SK-N-SH (cell line): ENCODE measurements at places on chromosomes 4 and X. TPM values are rescaled to one million over a fixed set of nuclear protein-coding genes. Genes with fewer than 3 reads are reported as not detected.

DNA sequence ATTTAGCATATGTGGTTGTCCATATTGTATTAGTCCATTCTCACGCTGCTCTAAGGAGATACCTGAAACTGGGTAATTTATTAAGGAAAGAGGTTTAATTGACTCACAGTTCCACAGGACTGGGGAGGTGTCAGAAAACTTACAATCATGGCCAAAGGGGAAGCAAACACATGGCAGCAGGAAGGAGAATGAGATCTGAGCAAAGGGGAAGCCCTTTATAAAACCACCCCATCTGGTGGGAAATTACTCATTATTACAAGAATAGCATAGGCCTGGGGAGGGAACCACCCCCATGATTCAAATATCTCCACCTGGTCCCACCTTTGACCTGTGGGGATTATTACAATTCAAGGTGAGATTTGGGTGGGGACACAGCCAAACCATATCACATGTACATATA is 122.6 kb upstream of the ANK2 start:
- no peak for DNase-seq

The HSFX1 gene
- 0.05 and 0.12 TPM in 2 replicates for polyA plus RNA-seq

DNA sequence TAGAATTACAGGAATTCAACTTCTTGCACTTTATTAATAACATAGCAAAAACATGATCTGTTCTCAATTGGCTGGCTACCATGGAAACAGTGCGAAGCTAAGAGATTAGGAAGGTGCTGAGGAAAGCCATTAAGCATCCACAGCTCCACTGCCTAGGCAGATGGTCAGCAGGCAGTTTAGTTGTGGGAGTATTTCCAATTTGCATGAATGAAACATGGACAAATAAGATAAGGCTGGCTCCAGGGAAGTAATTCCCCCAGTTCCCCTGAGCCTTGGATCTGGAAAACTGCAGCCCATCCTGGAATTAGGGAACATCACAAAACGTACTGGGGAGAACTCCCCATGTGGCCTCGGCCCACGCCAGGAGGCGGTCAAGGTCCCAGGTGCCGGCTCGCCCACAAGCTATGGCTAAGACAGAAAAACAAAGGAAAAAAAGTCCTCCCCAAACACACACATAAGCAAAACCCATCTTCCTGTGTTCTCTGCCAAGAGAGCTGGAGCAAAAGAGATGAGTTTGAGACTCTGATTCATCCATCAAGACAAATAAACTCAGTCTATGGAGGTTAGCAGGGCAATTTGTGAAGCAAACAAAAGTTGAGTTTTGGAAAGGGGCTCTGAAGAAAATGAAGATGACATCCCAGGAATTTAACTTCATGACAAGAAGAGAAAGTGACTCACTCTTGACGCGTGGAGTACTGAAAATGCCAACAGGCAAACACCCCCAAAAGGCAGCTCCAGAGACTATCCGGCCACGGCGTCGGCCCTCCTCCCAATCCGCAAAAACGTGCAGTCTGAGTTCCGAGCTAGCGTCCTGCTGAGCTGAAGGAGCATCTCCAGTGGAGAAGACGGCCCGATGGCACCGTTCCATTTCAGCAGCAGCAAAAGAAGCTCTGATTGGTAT is 45.1 kb downstream of the IGFBP7 start:
- peak; percentile 50 for DNase-seq

DNA sequence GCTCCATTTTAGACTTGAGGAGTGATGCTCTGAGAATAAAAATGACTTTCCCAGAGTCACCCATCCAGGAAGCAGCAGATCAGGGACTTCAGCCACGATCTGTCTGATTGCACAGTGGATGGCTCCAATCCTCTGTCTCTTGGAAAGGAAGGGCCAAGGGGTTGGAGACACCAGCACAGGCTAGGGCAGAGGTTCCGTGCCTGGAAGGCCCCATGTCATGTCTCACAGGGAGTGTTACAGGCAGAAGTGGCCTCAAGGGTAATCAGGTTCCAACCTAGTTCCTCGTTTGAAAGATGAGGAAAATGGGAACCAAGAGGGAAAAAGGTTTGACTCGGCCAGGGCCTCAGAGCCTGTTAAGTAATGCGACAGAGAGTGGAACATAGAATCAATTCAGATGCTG is 160.0 kb downstream of the EFNB1 start:
- DNase-seq: no peak

DNA sequence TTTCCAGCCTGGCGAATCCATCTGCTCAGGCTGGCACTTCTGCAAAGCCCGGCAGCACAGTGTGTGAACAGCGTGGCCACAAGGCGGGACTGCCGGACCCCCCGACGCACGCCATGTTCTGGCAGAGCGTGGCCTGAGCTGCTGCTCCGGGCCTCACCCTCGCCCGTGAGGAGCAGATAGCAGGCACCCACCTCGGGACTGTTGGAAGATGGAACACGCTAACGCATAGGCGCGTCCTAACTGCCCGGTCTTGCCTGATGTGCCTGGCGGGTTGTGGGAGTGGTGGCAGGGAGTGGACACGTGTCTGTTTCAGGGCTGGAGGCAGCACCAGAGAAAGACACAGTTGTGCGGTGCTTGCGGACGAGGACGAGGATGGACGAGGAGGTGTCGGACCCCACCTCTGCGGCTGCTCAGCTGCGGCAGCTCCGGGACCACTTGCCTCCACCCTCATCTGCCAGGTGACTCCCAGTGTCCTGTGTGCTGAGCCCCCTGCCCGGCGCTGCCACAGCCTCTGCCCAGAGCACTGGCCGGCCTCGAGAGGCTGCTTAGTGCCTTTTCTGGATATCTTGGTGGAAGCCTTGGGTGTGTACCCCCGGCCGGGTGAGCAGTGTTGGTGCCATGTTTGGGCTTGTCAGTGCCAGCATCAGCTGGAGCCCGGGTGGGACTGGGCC is 28.2 kb downstream of the UVSSA start:
- no peak for DNase-seq

DNA sequence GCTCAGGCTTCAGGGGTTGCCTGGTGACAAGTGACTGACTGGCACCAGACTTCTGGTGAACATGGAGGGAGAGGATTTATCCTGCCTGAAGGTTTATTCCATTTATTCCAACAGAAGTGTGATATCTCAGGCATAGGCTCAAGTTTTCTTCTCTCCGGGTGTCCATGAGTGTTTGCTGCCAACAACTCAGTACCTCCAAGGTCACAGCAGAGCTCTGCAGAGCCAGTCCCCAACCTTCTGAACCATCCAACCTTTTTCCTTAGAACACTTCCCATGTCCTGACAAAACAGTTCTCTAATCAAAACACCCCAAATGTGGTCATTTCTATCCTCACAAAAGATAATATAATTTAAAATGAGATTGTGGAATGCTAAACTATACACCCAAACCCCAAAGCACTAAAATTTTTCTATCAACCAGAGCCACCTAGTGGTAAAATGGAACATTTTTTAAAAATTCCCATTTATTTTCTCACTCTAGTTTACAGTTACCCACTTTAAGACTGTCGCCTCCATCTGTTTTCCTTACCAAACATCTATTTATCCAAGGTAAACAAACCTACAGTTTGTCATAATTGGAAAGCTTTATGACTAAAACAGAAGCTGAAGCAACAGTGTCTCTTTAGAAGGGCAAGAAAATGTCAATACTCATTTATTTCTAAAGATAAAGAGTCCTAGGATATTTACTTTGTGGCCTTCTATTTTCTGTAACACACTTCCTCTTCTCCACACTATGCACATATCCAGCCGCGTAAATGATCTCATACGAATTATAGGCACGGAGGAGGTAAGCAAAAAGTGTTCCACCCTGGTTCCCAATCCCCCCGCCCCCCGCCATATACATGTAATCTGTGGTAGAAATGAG is 39.5 kb downstream of the TMEM154 start:
- DNase-seq: peak; percentile 42

DNA sequence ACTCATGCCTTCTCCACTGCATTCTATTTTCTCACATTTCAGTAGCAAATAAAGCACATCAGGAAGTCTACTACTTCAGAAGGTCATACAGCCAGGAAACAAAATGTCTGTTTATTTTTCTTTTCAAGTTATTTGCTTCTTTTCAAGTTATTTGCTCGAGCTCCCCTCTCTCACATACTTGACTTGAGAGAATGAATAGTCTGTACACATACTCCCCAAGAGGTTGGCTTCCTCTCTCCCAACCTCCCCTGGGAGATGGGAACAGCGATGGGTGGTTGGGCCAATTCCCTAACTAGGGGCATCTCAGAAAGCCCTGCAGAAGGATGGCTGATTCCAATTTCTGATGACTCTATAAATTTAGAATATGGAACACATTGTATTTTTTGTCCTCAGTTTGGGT is 64.7 kb upstream of the PTPN13 start:
- DNase-seq: no peak

DNA sequence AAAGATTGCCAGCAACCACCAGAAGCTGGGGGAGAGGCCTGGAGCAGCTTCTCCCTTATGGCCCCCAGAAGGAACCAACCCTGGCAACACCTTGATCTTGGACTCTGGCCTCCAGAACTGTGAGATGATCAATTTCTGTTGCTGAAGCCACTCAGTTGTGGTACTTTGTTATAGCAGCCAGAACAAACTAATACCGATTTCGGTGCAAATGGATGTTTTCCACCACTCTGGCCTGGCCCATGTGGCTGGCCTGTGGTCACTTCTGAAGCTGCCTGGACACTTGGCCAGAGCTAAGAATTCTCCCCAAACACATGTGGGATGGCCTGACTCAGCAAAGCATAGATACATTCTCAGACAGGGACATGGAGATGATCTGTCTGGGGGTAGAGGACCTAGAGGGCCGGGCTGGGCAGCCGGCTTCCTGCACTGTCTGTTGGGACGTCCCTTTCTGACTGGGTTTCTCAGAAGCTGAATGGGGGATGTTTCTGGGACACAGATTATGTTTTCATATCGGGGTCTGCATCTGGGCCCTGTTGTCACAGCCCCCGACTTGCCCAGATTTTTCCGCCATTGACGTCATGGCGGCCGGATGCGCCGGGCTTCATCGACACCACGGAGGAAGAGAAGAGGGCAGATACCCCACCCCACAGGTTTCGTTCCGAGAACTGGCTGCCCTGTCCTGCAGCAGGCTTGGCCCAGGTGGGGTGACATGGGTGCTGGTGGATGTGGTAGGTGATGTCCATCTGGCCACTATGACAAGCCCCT is 4.1 kb downstream of the FOXP3 start:
- DNase-seq: no peak

- no peak for DNase-seq
Measured at GRCh38 chr4:93018806-93019205, 715.0 kb downstream of the GRID2 start.

The VSIG4 gene
- not detected in 2 replicates for polyA plus RNA-seq

DNA sequence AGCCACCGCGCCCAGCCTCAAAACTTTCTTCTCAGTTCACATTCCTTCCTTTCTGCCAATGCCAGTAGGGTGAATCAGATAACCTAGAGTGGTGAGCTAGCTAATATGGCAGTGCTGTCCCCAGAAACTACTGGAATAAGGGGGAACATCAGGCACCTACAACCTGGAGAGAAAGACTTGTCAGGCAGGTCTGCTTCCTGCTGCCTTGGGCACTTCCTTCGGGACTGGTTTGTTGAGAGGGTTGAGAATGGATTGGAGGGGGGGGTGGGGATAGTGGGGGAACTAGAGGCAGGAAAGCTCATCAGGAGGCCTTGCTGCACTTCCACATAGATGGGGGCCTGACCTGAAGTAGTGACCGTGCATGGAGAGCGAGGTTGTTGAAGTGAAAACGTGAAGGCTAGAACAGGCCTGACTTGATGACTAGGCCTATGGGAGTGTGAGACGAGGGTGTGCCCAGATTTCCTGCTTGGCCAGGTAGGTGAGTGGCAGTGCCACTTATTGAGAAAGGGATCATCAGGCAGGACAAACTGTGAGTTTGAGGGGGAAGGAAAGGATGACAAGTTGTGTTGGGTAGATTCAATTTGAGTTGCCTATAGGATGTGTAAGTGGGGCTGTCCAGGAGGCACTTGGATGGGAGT is 33.4 kb downstream of the SLC25A5 start:
- no peak for DNase-seq
